ENCODE measurements at places on chromosomes 7 and 10.

- DNase-seq, result no peak
Measured at GRCh38 chr7:32462977-32463376, 27.2 kb downstream of the LSM5 start.

DNA sequence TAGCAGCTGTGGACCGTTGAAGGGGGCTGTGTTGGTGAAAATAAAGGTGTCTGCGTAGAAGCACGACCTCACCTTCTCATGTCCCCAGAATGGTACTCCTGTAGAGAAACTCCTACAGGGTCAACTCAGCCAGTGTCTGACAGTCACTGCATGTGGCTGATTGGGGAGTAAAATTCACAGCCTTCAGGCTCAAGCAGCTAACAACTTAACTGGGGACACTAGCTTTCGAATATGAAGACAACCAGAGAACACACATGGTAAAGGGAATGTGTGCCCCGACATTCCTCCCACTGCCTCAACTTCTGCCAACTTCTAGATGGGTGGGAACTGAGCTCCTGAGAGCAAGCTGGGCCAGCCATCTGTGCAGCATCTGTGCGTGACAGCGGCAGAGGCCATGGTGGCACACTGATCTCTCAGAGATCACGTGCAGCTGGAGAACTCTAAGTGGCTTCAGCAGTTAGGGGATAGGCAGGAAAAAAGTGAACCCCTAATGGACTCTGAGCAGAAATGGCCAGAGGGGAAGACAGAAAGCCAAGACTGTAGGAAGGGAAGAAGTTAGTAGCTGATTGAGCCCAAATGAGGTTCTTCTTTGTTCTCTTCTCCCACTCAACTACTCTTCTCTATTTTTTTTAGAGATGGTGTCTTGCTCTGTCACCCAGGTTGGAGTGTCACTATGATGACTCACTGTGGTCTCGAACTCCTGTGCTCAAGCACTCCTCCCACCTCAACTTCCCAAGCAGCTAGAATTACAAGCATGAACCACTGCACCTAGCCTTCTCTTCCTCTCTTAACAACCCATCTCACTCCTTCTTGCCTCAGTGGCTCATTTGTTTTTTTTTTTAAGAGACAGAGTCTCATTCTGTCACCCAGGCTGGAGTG, 280.8 kb downstream of the ZEB1 start:
- peak; percentile 44 for DNase-seq

DNA sequence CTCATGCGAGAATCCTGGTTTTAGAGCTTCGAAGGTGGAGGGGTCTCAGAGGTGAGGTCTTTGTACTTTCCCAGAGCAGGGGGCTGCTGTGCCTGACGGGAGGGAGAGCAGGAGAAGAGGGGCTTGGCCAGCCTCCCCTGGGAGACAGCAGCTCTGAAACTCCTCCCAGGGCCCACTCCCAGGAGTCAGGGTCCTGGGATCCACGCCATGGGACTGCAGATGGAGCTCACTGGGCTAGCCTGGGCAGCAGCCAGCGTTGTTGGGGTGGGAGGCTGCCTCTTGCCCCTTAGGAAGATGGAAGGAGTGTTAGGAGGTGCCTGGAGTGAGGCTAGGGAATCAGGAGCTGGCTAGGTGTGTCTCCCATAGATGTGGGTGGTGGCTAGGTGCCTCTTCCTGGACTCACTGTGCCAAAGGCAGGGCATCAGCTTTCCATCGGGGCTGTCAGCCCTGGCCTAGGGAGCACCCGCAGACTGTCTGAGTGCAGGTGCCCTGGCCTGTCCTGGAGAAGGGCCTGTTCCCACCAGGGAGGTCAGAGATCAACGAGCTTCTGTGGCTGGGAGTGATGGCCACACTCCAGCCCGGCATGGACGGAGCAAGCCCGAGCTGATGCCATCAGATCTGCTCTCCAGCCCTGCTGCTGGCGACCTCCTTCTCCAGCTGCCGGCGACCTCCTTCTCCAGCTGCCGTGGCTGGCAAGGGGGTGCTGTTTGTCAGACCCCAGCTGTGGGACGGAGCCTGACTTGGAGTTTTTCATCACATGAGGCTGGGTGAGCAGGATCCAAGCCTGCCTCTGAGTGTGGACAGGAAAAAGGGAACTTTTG, 111.3 kb downstream of the PTPN20 start:
- DNase-seq, result no peak

- DNase-seq, result no peak
Measured at GRCh38 chr7:144255471-144255897, 9.1 kb downstream of the OR2A7 start.

- DNase-seq, result no peak
Measured at GRCh38 chr7:129617652-129618051, 6.1 kb downstream of the NRF1 start.

GRCh38 chr7:69714886-69715576, 116.8 kb downstream of the AUTS2 start:
- no peak for DNase-seq

DNA sequence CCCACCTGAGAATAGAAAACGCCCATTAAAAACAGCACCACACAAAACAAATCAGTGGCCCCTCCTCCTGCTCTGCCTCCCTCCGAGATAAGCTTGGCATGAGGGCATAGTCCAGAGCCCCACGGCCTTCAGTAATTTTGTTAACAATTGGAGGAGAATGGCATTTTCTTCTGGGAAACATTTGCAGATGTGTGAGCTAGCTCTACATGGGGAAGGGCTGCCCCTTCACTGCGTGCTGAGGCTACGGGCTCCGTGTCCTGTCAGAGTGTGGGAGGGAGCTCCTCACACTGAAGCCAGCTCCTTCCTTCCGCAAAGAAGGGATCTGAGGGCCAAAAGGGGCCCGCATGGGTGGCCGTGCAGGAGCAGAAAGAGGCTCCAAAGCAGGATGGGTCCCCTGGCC, 15.2 kb downstream of the GRK5 start:
- no peak for DNase-seq

DNA sequence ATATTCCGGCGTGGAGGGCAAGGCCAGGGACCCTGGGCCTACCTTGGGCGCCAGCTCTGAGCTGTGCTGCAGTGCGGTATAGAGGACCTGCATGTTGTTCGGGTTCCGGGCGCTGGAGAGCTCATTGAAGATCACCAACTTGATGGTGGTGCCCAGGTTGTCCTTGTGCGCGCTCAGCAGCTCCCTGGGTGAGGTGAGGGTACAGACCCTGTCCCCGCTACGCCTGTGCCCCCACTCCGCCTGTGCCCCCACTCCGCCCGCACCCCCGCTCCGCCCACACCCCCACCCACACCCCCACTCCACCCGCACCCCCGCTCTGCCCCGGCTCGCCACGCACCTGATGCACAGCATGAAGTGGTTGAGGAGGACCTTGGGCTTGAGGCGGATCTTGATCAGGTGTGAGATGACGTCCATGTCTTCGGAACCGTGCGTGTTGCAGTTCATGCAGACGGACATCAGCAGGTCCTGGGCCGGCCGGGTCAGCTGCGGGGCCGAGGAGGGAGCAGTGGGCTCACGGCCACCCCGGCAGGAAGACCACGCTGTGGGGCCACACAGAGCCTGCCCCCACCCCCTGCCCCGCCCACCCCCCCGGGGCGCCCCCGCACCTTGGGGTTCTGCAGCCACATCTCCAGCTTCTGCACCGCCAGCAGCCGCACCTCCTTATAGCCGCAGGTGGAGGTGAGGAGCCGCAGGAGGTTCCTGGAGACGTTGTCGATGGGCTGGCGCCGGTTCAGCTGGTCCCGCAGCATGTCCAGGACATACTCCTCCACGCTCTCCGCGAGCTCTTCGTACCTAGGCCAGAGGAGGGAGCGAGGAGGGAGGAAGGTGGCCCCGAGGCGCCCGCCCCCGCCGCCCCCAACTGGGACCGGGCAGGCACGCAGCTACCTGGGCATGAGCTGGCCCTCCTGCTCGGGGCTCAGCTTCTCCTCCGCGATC, 5.6 kb downstream of the INTS1 start:
- DNase-seq, result no peak

DNA sequence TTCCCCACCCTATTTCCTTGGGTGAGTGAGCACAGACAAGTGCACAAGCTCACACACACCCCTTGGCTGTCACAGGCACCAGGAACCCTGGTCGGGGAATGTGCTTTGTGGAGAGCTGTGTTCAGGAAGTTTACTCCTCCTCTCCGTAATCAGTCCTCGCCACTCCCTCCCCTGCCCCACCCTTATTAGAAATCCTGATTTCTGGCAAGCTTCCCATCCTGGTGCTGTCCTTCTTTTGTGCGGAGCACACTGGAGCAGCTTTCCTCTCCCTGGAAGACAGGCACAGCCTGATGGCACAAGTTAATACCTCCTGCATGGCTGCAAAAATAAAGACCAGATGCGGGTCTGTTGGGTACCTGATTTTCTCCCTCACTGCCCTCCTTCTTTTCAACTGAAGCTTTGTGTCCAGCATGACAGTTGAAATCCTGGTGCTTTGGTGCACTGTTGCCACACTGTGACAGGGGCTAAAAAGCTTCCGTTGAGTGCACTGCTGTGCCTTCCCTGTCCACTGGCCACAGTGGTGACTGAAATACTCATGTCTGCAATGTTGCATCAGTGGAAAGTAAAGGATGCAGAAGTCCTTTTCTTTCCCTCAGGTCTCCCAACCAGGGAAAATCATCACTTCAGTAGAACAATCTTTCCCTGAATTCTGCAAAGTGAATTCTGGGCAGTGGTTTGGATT, 55.0 kb downstream of the LRRC4 start:
- no peak for DNase-seq

DNA sequence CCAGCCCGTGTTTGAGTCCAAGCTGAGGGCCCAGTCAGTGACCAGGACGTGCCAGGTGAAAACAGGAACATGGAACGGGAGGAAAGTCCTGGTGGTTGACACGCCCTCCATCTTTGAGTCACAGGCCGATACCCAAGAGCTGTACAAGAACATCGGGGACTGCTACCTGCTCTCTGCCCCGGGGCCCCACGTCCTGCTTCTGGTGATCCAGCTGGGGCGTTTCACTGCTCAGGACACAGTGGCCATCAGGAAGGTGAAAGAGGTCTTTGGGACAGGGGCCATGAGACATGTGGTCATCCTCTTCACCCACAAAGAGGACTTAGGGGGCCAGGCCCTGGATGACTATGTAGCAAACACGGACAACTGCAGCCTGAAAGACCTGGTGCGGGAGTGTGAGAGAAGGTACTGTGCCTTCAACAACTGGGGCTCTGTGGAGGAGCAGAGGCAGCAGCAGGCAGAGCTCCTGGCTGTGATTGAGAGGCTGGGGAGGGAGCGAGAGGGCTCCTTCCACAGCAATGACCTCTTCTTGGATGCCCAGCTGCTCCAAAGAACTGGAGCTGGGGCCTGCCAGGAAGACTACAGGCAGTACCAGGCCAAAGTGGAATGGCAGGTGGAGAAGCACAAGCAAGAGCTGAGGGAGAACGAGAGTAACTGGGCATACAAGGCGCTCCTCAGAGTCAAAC, 5.2 kb downstream of the GIMAP5 start:
- DNase-seq, result no peak

DNA sequence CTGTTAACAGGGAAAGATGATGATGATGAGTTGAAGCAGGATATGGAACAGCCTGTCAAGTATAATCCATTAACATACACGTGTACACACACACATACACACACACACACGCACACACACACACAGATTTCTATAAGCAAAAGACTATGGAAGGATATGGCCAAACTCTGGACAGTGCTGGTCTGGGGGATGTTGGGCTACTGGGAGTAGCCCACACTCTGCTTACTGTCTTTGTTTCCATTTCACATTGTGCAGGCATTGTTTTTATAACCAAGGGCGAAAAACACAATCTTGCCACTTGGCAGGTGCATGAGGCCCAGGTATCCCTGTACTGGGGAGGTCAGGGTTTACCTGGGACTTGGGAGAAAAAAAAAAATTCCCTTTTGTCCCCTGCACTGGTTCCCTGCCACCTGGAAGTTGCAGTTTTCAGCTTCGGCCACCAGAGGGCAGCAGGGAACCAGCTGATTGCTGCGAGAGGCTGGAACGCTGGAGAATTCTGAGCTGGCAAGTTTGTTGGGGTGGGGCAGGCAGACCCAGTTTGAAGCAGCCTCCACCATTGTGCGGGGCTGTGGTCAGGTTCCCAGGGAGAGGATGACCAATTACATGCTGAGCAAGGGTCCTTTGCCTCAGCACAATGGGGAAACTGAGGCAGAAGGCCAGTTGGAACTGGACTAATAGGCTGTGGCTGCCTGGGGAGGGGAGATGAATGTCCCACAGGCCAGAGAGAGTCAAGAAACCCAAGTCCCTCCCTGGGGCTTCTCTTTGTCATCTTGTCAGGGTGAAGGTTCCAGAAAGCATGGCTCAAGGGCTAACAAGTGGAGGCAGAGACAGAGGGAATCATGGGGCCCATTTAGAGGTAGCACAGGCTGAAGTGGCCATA, 27.3 kb downstream of the PPIF start:
- DNase-seq, result no peak

- peak; percentile 67 for DNase-seq
Measured at GRCh38 chr7:73706126-73707044, 13.1 kb downstream of the STX1A start.

DNA sequence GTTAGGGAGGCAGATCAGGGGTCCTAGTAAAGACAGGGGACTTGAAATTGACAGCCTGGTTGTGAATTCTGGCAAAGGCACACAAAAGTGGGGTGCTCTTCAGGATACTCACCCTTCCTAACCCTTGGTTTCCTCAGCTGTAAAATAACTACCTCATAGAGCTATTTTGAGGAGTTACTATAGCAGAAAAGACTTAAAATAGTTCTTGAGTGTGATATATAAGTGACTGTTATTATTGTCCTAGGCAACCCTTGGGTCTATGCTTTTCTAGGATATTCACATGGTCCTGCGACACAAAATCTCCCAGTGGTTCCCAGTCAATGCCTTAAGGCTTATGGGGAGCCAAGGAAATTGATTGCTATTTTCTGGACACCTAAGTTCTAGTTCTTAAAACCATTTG, 98.1 kb upstream of the NAMPT start:
- no peak for DNase-seq

DNA sequence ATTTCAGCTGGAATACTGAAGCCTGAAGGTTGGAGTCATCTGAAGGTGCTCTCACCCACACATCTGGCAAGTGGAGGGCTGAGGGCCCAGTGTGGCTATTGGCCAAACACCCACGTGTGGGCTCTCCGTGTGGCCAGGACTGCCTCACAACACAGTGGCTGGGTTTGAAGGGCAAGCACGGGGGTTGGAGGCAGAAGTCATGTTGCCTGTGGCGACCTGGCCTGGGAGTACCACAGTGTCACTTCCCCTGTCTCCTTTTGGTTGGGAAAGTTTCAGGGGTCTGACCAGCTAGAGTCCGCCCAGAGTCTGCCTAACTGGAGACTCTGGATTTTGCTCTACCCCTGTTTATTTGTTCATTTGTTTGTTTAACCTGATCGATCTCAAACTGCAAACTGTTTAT, 169.5 kb downstream of the DNAJB6 start:
- no peak for DNase-seq

- DNase-seq, result no peak
Measured at GRCh38 chr10:71729161-71729636, 9.6 kb upstream of the C10orf105 start.

DNA sequence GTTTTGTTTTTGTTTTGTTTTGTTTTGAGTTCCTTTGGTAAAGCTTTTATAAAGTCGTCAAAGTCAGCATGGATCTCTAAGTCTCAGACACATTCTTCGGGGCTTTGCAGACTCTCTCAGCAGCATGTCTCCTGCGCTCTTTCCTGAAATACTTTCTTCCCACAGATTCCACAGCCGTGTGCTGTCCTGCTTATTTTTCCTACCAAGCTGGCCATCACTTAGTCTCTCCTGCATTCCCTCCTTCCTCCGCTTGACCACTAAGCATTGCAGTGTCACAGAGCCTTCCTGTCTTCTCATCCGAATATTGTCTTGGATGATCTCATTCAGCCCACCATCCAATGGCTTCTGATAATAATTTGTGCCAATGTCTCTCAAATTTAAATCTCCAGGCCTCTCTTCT, 434.3 kb upstream of the C7orf33 start:
- no peak for DNase-seq

- no peak for DNase-seq
Measured at GRCh38 chr10:112404617-112405016, 30.7 kb downstream of the ACSL5 start.

- no peak for DNase-seq
Measured at GRCh38 chr7:39428221-39428620, 138.0 kb upstream of the YAE1 start.
